ENCODE measurements at places on chromosomes 5 and 9.

DNA sequence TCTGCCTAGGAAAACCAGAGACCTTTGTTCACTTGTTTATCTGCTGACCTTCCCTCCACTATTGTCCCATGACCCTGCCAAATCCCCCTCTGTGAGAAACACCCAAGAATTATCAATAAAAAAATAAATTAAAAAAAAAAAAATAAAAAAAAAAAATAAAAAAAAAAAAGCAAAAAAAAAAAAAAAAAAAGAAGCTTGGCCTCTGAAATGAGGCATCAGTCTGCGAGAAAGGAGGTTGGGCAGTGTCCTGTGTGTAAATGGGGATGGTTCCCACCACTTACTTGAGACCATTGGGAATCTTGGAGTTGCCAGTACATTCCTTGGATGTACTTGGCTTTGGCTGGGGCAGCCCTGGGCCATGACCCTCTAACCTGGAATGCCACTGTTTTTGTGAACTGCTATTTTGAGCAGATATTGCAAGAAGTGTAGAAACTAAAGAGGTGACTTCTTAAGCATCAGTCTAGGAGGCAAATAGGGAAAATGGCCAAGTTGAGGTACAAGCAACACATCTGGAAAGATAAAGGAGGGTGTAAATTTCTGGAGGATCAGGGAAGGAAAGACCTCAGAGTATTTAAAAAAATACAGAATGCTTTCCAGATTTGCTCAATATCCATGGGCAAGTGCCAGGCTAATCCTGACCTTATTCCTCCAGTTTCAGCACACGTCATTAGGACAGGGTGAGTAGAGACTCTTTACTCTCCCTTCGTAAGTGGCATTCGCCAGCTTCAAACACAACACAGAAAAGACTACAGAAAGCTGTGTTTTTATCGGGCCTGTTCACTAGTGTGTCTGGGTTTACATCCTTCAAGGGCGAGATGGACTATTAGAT lies 58.1 kb downstream of the HSPA4 start:
- no peak overlapping the region for H3K27ac ChIP-seq
- no peak overlapping the region for H3K4me3 ChIP-seq
- no peak for DNase-seq

GRCh38 chr5:110965773-110966581 lies 105.5 kb upstream of the TSLP start:
- H3K36me3 ChIP-seq: no peaks in the 10 kb centered on the region
- no peaks in the 10 kb centered on the region for H3K27me3 ChIP-seq
- no peak overlapping the region for H3K27ac ChIP-seq
- H3K4me1 ChIP-seq: peaks cover 3% of the 10 kb centered on the region

GRCh38 chr5:36584009-36584875 lies 22.2 kb upstream of the SLC1A3 start:
- no peak overlapping the region for H3K27ac ChIP-seq
- no peaks in the 10 kb centered on the region for H3K36me3 ChIP-seq
- no peak overlapping the region for H3K4me3 ChIP-seq
- H3K27me3 ChIP-seq: no peaks in the 10 kb centered on the region
- H3K4me1 ChIP-seq: no peaks in the 10 kb centered on the region

DNA sequence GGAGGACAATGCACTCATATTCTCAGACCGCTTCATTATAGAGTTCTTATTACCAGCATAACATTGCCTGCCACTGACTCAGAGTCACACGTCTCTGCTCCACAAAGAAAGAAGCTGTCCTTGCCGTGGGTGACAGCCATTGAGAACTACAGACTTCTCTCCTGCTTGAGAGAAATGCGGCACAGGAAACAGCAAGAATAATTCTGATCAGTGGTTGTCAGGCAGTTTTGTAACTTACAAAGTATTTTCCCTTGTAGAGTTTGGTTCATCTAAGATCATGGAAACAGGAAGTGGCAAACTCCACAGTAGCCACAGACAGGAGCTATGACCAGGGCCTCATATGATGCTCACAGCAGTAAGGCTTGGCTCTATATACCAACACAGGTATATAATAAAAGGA lies 47.0 kb downstream of the KCNV2 start:
- no peaks in the 10 kb centered on the region for H3K4me1 ChIP-seq
- H3K27ac ChIP-seq: no peak overlapping the region
- peaks cover 2% of the 10 kb centered on the region for H3K36me3 ChIP-seq
- no peaks in the 10 kb centered on the region for H3K27me3 ChIP-seq
- DNase-seq: no peak

Data from fibroblast of lung (primary cell).